ENCODE measurements at places on chromosomes 12 and 14.
A peak's percentile ranks its signal among the peaks of the same experiment; 100 is the strongest.

DNA sequence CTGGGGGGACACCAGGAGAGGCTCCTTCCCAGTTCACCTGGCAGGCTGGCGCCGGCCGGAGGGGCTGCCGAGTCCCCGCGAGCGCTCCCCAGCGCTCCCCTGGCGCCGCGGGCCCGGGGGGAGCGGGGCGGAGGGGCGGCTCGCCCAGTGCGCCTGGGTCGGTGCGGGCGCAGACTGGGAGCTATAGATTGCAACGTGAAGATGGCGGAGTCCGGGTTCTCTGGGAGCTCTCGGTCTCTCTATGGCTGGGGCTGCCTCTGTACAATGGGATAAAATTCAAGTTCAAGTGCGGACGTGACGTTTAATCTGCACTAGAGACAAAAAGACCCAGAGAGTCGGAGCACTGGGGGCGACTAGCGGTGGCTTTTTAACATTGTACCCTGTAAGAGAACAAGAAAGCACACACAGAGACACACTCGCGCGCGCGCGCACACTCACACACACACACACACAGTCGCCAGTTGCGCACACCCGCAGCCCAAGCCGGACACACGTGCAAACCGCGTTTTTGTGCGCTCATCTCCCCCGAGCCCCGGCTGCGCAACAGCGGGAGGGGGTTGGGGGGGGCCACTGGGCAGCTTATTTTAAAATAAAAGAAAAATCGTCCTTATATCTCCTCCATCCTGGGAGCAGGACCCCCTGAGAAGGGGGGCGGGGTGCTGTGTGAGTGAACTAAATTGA lies at the start of gene BCL11B:
Gene BCL11B (minus strand): TSS at position 247 of the 681 bp plus-strand sequence. CDS start 979 bp downstream, outside the sequence.
- peak; percentile 76 for DNase-seq

- no peak for DNase-seq
Measured at GRCh38 chr12:13223941-13224340, 27.4 kb downstream of the EMP1 start.

- no peak for DNase-seq
Measured at GRCh38 chr14:59281609-59282377, 93.3 kb downstream of the DAAM1 start.

GRCh38 chr14:75645056-75645455 lies 15.6 kb downstream of the ERG28 start:
- DNase-seq, result no peak

DNA sequence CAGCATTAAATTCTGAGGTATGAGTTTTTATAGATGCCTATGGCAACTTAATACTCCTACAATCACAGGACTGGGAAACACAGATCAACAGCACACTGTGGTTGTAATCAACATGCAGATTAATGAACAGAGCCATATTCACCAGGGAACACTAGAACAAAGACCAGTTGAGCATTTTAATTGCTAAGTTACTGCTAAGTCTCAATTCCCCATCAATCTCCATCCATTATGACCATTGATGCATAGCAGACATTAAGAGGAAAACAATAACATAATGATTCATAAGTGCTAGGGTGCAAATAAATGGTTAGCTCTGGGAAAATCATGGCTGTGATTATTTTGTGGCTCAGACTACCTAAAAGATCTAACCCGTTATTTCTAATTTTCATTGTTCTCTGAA lies 505.6 kb downstream of the TRHDE start:
- no peak for DNase-seq

DNA sequence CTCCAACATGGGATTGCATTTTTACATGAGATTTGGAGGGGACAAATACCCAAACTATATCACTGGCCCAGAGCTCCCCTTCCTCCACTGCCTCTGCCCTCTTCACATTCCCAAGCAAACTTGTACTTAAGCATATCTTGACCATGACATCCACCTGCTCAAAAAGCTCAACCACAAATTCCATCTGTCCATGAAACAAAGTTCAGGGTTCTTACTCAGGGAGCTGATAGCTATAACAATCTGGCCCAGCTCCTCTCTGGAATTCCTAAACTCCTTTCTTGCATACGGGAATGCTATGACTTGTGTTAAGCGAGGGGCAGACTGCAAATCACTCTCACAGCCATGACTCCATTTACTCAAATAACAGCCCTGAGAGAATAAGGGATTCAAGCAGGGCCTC lies 152.1 kb downstream of the GALC start:
- no peak for DNase-seq

DNA sequence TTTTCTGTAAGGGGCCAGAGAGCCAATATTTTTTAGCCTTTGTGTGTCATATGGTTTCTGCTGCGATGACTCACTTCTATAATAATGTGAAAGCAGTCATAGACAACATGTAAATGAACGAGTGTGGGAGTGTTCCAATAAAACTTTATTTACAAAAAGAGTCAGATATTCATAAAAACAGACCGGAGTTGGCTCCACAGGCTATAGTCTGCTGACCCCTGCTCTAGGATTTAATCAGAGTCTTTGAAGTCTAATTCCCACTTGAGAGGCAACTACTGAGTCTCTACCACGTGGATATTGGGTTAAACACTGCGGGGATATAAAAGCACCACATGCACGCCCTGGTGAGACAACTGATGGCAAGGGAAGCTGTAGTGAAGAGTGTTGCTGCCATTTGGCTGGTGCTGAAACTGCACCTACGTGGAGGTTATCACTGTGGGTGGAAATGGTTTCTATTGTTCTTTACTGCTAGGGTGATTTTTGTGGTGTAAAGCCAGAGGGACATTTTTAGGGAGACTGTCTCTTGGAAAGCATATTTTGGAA lies 3.6 kb upstream of the NINJ2 start:
- no peak for DNase-seq

- DNase-seq, result no peak
Measured at GRCh38 chr12:103241184-103241583, 254.6 kb downstream of the C12orf42 start.

DNA sequence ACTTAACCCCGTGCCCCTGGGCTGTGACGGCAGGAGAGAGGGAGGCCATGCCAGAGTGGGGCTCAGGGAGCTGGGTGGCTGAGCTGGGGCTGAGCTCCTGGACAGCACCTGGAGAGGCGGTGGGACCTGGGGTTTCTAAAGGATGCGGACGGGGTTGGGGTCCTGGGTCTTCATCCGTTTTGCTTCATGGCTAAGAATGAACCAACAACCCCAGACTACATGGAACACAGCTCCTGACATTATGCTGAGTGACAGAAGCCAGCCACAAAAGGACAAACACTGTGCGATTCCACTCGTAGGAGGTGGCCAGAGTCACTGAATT lies 60.6 kb downstream of the NCOR2 start:
- no peak for DNase-seq

DNA sequence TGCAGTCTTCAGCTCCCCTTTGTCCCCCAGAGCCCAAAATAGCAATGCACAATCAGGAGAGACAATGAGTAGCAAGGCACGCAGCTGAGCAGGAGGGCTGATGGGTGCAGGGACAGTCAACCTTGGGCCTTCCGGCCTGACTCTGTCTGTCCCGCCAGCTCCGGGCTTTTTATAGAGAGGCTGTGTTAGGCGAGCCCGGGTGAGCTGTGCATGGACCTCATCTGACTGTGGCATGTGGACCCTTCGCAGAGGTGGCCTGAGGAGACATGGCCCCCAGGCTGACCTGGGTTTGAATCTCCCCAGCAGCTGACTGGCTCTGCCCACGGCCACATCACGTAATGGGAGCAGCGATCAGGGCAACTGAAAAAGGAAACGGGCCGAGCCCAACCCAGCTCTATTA lies 177.9 kb downstream of the TSPAN9 start:
- DNase-seq, result no peak

- no peak for DNase-seq
Measured at GRCh38 chr12:110333201-110333600, 52.2 kb downstream of the ATP2A2 start.

GRCh38 chr14:105041841-105042765 lies 21.2 kb upstream of the CDCA4 start:
- DNase-seq, result no peak

DNA sequence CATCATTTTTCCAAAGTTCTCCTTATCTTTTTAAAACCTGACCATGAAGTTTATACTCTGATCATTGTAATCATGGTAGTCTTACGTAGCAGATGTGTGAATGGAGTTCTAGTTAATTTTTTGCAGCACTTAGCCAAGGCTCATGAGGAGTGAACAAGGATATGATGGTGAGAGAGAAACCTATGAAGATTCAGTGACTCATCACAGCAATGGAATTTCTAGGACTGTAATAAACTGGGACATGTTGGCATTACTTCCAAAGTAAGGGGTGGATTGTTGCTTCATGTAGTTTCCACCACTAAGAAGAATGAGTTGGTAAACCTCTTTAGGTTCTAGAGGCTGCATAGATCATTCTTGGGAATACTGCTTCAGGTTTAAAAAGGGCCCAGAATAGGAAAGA lies 102.7 kb downstream of the LRRIQ1 start:
- no peak for DNase-seq

GRCh38 chr12:22248571-22249115 lies 85.9 kb downstream of the ST8SIA1 start:
- DNase-seq, result no peak

DNA sequence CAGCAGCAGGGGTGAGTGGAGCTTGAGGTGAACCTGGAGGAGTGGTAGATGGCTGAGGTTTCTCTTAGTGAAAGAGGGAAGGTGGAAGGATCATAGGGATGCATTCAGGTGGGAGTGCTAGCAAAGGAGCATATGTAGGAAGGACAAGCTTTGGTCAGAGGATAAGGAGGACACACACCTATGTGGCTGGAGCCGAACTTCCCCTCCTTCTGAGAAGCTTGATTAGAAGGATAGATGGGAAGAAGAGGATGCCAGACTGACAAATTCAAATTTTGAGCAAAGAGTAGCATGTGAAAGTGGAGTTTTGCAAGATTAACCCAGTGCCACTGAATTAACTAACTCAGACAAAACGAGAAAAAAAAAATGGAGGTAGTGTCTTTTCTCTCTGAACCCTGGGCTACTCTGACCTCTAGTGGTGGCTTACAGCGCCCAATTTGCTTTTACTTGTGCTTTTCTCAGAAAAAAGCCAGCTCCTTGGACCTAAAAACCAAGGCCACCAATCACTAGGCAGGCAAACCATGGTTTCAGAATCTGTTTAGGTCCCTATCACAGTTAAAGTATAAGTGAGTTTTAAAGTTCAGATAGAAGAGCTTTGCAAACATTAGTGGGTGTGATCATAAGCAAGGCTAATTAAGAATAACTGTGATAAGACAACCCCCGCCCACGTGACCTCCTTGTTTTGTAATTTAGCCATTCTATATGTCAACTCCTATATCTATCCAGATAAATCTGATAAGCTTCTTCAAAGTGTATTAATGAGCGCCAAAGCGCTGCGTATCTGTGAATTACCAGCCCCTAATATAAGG lies 15.5 kb downstream of the EMP1 start:
- DNase-seq, result peak; percentile 35

- peak; percentile 71 for DNase-seq
Measured at GRCh38 chr12:46268583-46269428, at the start of gene SLC38A1. SLC38A1 (minus strand) TSS chr12:46269043; CDS start chr12:46239800, 29,243 bp downstream.

GRCh38 chr14:86050757-86051156 lies 520.8 kb downstream of the FLRT2 start:
- DNase-seq, result no peak

- no peak for DNase-seq
Measured at GRCh38 chr14:101736071-101736470, 25.4 kb upstream of the PPP2R5C start.

GRCh38 chr14:90296641-90297040 lies 35.1 kb downstream of the NRDE2 start:
- no peak for DNase-seq

DNA sequence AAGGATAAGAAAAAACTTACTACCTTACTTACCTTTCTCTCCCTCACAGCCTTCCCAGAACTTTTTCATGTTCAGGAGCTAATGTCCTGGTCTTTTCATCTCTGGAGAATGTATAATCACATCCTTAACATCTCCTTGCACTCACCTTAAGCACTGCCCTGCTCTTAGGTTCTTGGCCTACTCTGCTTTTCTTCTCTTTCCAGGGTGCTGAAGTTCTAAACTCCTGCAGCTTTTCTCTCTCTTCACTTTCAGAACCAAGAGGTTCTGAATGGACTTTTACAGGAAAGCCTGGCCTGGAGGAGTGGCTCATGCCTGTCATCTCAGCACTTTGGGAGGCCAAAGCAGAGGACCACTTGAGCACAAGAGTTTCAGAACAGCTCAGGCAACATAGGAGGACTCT lies 101.9 kb downstream of the TMTC2 start:
- no peak for DNase-seq

DNA sequence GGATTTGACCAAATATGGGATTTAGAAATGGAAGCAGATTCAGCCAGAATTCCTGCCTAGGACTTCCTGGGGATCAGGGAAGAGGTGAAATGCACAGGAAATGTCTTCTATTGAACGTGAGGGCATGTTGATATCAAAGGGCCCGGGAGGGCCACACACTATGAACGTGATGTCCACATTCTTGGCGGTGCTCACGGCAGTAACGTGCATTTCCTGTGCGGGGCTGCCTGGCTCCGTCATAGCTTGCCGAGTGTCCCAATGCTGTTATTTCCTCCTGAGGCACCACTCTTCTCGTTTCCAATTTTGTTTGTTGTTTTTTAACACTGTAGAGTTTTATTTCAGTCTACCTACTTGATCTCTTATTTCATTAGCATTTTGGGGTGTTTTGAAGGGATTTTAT lies 67.3 kb downstream of the ZNF664 start:
- no peak for DNase-seq

DNA sequence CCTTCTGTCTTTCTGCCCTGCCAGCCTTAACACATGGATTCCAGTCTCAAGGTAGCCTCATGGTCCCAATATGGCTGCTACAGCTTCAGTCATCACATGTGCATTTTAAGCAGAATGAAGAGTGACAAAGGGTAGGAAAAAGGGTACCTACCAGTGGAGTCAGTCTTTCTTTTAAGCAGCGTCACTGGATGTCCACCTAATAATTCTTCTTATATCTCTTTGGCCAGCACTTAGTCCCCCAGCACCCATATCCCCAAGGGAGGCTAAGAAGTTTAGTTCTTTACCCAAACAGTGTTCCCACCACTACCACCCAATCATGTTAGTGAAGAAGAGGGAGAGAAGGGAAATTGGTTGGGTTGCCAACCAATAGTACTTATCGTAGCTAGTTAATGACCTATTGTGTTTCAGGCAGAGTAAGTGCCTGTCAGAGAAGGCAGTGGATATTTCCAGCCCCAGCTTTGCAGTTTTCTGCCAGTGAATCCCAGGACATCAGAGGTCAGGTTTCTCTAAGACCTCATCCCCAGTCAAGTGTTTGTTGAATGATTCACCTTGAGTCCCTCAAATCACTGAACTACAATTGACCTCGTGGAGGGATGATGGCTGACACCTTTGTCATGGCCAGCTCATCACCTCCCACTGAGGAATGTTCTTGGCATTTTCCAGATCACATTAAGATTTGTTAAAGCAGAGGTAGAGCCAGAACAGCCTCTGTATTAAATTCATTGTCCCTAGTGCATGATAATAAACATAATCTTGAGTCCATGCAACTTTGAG lies 250.9 kb upstream of the CRY1 start:
- DNase-seq, result no peak

- DNase-seq, result no peak
Measured at GRCh38 chr14:33590891-33591630, 359.8 kb downstream of the EGLN3 start.

- DNase-seq, result no peak
Measured at GRCh38 chr12:14557966-14558365, 9.7 kb downstream of the PLBD1 start.

- no peak for DNase-seq
Measured at GRCh38 chr12:114779647-114780046, 95.7 kb upstream of the TBX3 start.

GRCh38 chr14:48725051-48725734 lies 861.0 kb downstream of the RPS29 start:
- no peak for DNase-seq
